Liver (tissue), 10 donors: ENCODE measurements at places on chromosomes 7 and 10. TPM values are rescaled to one million over a fixed set of nuclear protein-coding genes. Genes with fewer than 3 reads are reported as not detected.

The NPTX2 gene
- total RNA-seq, result 0.09 TPM

The ASNS gene
- 14.8 TPM for total RNA-seq

The GNAT3 gene
- not detected for total RNA-seq

The ATG9B gene
- not detected for total RNA-seq

The PPP1R3A gene
- not detected for total RNA-seq

The GIMAP6 gene
- 15.0 TPM for total RNA-seq
